ENCODE measurements at places on chromosomes 1 and 21.

- no peak for DNase-seq
These were observed 17.6 kb upstream of the IFI6 start for GRCh38 chr1:27689423-27690173.

DNA sequence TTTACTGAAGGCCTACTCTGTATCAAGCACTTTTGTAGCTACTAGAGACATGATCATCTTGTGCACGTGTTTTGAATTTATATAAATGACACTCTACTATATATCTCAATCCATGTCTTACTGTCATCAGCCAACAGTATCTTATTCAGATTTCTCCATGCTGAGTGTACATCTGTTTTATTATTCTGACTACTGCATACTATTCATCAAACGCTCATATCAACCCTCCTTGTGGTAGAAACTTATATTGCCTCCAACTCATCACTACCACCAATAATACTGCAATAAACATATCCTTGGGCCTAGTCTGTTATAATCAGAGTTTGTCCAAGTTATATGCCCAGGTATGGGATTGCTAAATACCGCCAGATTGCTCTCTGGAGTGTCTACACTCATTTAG lies 81.6 kb upstream of the IRF2BP2 start:
- DNase-seq, result no peak

DNA sequence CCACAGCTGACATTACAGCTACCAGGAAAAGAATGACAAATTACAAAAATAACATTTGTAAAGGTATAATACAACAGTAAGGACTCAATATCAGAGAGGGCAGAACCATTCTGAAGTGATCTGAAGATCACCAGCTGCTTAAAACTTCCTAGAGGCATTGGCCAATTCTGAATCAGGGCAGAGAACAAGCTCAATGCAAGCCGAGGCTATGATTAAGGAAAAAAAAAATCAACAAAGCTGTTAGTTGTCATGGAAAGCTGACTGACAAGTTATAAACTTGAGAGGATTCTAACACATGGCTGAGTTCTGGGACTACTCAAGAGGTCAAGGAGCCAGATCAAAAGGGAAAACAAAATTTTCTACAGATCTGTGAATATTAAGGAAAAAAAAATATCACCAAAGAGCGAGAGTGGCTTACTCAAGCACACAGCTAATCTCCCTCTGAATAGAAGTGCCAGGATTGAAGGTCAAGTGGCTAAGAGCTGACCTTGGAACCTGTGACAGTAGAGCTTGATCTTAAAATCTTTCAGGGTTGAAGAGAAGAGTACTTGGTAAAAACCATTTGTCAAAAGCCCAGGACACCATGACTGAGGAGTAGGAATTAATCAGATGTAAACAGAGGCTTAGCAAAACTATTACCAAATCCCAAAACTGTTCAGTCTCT lies 383.4 kb downstream of the USP25 start:
- DNase-seq, result no peak

DNA sequence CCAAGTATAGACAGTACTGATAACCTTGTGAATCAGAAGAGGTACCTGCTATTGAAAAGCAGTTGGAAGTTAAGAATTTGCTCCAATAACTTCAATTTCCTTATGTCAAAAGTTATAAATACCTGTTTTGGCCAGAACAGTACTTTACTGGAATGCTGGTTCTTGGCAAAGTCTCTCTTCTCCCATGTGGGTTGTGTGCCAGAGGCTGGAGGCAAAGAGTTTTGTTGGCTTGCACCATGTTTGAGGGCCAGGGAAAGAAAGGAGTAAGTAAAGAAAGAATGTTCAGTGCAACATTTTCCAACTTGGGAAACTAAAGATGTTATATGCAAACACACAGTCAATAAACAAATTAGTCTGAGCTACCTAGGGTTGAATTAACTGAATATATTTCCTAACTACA lies 67.0 kb upstream of the DYNLT5 start:
- no peak for DNase-seq

Measured in activated CD4-positive, alpha-beta T cell treated with anti-CD3 and anti-CD28 coated beads, Interleukin-2, amount 50 U/mL, for 24 hours (primary cell).